IPS-NIHi11 (cell line): ENCODE measurements at places on chromosomes 5 and 9.
A peak's percentile ranks its signal among the peaks of the same experiment; 100 is the strongest.

DNA sequence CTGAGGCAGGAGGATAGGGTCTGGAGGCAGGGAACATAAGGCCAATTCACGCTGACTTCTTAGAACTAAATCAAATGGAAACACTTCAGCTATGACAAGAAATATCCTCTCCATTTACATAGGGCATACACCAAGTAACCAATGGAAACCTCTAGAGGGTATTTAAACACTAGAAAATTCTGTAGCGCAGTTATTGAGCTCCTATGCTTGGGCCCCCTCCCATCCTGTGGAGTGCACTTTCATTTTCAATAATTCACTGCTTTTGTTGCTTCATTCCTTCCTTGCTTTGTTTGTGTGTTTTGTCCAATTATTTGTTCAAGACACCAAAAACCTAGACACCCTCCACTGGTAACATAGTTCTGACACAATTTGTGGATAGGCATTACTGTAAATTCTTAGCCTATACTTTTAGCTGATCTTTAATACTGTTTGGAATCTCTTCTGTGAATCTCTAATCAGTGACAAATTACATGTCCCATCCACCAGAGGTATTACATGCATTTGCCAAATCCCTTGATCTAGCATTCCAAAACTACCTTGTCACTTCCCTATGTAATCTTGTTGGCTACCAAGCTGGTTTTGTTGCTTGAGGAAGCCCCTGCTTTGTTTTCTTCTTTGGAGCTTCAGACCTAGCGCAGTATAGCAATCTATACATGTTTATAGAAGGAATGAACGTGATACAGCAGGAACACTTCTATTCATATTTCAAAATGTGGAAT is 61.6 kb downstream of the ST8SIA4 start:
- DNase-seq, result no peak

- DNase-seq, result no peak
Measured at GRCh38 chr9:114437401-114437893, 49.7 kb upstream of the AKNA start.

DNA sequence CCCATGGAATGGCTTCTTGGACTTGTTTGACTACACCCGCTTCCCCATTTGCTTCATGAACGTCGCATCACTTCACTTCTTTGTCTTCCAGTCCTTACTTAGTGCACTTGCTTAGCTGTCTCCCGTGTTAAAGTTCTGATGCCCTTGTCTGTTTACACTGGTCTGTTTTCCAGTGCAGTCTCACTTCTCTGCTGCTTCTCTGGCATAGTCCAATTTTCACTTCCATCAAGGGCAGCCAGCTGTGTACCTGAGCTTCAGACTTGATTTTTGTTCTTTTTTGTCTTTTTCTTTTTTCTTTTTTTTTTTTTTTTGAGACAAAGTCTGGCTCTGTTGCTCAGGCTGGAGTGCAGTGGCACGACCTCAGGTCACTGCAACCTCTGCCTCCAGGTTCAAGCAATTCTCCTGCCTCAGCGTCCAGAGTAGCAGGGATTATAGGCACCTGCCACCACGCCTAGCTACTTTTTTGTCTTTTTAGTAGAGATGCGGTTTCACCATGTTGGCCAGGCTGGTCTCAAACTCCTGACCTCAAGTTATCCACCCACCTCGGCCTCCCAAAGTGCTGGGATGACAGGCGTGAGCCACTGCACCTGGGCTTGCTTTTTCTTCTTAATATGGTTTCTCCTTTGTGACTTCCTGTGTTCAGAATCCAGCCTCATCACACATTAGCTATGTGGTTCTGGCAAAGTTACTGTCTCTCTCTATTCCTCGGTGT is 75.4 kb downstream of the LRRC70 start:
- no peak for DNase-seq

- no peak for DNase-seq
Measured at GRCh38 chr5:96649251-96649662, 12.9 kb upstream of the CAST start.

DNA sequence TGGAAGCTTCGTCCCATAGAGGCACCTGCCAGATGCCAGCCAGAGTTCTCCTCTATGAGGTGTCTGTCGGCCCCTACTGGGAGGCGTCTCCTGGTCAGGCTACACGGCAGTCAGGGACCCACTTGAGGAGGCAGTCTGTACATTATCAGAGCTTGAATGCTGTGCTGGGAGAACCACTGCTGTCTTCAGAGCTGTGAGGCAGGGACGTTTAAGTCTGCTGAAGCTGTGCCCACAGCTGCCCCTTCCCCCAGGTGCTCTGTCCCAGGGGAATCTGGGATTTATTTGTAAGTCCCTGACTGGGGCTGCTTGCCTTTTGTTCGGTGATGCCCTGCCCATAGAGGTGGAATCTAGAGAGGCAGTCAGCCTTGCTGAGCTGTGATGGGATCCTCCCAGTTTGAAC is 70.8 kb downstream of the NDUFS4 start:
- no peak for DNase-seq

DNA sequence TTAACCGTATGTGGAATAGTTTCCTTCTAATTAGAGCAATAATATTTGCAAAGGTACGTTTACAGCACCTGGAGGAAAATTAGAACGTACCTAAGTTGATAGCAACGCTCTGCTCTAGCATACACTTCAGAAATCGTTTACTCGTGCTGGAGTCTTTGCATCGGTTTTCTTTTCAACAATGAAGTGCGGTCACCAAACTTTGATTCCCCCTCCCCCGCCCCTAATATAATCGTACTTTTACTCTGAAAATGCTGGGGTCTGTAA is 506 bp downstream of the ADAMTS19 start:
- no peak for DNase-seq

DNA sequence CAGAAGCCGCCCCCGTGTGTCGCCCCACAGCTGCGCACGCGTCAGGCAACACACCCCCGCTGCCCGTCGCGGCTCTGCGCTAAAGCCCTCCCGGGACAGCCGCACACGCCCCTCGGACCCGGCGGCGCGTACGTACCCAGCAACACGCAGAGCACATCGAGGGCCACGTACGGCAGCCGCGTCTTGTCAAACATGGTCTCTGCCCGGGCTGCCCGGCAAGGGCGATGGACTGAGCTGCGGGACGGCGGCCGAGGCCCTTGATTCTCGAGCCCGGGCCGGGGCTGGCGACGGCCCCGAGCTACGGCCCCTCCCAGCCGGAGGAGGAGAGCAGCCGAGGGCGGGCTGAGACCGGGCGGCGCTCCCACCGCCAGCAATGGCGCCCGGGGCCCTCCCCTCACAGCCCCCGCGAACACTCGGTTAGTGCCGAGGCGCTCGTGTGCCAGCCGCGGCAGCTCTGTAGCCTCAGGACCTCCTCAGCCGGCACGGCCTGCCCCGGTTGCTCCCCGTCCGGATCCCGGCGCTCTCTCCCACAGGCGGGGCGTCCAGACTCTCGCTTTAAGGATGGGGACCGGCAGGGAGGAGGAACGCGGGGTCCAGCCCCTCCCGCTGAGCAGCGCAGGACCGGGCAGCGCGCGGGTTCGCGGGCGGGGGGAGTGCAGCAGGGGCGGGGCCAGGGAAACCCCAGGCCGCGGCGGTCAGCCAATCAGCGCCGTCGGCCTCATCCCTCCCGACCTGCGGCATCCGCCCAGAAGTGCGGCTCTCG is at the start of gene PLPP1:
TSS of gene PLPP1 (minus strand) at position 529 of the 763 bp plus-strand sequence. CDS start at position 194, 335 bp downstream.
- DNase-seq, result peak; percentile 98

DNA sequence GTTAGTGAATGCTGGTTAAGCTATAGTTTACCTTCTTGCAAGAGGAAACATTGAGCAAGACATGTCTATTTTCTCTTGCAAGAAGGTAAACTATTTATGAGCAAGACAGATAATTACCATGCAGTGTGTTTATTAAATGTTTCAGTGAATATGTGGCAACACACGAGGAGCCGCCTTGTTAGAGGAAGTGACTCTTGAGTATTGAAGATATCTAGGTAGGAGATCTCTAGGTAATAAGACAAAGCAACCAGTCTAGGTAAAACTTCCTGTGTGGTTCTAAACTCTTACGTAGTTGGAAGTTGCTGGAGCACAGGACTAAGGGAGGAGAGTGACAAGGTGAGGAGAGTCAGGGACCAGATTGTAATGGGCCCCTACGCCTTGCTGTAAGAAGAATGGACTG is 16.8 kb downstream of the SKP2 start:
- no peak for DNase-seq

DNA sequence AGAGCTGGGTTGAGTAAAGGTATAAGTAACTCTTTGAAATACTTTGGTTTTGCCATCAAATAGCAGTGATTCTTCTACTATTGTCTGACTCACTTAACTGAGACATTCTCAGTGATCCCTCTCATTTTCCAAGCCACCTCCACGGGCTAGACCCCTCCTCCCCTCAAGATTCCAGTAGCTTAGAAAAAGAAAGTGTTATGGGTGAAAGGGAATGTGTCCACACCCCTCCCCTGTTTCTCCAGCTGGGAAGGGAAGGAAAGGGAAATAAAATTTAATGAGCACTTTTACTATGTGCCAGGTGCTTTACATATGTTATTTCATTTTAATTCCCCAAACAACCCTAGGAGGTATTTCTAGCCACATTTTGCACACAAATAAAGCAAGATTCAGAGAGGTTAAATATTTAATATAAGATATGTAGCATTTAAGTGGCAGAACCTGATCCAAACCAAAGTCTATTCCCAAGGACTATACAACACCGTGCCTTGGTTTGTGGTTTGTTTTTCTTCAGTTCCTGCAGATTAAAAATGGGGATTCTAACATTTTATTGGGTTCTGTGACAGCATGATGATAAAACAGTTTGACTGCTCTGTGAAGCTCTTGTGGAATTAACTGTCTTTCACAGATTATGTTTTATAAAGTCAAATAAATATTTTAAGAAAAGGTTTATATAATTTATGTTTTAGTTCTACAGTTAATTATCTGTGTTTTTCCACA is 135.9 kb downstream of the ZSWIM6 start:
- no peak for DNase-seq

DNA sequence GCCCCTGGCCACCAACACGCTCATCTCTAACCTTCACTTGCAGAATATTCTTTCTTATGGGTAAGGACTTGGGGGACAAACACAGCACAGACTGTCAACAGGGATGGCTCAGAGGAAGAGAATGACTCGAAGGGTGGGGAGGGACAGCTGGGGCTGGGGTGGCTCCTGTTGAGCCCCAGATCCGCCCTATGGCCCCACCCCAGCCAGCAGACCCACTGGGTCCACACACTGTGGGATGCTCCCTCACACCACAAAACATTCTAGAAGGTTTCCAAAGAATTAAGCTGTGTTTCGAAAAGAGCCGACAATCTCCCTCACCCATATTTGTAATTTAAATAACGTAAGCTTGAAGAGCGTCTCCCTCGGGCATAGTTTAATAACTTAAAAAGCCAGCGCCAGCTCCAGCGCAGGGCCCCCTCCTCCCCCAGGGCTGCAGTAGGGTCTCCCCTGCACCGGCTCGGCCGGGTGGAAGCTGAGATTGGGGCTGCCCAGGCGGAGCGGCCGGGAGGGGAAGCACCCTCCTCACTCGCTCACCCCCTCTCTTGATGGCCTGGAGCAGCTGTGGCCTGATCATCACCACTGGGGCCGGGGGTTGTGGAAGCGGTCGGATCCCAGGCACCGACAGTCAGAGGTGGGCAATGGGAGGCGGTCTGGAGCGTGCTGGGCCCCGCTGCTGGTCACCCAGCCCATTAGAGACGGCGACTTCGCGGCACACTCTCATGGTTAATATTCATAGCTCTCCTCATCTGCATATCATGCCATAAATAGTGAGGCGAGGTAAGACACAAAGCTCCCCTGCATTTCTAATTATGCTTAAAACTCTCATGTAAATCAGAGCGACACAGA is 37.6 kb downstream of the NACC2 start:
- DNase-seq, result peak; percentile 52

- DNase-seq, result no peak
Measured at GRCh38 chr5:30498972-30499371, 694.5 kb upstream of the CDH6 start.

- peak; percentile 55 for DNase-seq
Measured at GRCh38 chr9:137077010-137077747, at the start of gene UAP1L1. Gene UAP1L1 (plus strand): TSS chr9:137077517. CDS start chr9:137077533, 16 bp downstream.

GRCh38 chr5:173317091-173317730 is 11.0 kb downstream of the STC2 start:
- no peak for DNase-seq

DNA sequence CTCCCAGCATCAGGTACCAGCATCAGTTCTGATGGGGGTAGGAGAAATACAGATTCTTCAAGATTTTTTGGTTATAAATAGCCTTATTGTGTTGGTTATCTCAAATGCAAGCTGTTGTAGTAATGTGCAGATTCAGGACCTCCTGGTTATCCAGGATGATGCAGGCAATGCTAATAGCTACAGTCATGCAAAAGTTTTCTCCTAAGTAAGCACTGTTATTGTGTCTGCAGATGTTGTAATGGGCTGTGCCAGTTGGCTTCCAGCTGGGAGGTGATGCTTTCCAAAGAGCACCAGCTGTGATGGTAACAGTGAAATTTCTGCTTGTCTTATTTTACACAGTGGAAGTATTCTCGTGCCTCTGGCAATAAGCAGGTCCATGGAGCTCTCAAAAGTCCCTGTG is 719.2 kb upstream of the CTNND2 start:
- DNase-seq, result no peak

- DNase-seq, result no peak
Measured at GRCh38 chr5:119338326-119338946, 17.4 kb upstream of the TNFAIP8 start.

- no peak for DNase-seq
Measured at GRCh38 chr9:91421971-91422757, 1.5 kb downstream of the NFIL3 start.

DNA sequence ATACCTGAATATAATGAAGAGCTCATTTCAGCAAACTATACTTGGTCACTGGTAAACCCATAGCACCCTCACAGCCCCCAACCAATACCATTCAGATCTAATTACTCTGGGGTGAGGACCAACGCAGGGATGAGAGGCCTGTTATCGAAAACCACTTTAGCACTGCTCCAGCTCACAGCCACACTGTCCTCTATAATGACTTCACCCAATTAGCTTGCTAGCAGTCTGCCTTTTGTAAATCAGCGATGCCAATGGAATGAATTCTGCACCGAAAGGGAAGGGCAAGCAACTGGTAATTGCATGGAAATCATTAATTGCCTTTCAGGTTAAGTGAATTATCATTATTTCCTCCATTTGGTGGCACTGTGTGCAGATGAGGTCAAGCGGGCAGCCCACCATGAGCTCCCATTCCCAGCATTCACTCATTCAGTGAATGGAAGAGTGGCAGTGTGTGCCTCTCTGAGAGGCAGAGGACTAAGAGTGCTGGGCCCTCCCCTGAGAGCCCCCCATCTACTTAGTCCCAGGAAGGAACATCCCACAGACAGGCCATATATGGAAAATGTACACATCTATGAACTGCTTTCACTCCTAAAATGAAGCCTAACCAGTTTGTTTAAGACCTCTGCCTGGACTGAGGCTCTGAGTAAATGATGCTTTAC is 262.1 kb downstream of the SPOCK1 start:
- no peak for DNase-seq

DNA sequence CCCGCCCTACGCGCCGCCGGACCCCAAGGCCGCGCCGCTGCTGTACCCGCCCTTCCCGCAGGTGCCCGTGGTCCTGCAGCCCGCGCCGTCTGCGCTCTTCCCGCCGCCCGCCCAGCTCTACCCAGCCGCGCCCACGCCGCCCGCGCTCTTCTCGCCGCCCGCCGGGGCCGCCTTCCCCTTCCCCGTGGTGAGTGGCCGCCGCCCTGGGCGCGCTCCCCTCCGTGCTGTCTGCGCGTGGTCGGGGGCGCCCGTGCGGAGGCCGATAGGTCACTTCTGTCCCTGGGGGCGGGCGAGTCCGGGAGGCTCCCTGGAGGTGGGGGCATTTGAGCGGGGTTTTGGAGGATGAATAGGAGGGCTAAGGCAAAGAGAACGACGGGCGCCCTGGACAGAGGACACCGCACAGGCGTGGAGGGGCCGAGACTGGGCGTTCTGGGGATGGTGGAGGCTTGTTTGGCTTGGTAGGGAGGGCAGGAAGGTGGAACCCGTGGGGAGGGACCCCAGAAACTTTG is 9.6 kb downstream of the PRRT1B start:
- peak; percentile 51 for DNase-seq
